ENCODE measurements at places on chromosomes 3 and 15.
A peak's percentile ranks its signal among the peaks of the same experiment; 100 is the strongest.

DNA sequence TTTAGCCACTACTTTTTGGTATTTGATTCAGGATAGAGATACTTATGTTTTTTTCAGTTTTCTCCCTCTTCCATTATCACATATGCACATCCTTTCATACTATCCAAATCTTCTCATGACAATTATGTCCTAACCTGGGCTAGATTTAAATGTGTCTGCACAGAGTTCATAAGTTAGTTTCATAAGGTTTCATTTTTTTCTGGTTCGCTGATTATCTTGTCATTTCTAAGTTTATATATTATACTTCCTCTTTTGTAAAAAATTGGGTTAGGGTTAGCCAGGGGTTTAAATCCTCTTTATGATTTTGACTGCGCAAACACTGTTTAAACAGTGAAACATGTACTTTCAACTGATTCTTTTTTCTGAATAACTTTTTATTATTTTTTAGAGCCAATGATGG lies 148.6 kb downstream of the SST start:
- no peak for DNase-seq

DNA sequence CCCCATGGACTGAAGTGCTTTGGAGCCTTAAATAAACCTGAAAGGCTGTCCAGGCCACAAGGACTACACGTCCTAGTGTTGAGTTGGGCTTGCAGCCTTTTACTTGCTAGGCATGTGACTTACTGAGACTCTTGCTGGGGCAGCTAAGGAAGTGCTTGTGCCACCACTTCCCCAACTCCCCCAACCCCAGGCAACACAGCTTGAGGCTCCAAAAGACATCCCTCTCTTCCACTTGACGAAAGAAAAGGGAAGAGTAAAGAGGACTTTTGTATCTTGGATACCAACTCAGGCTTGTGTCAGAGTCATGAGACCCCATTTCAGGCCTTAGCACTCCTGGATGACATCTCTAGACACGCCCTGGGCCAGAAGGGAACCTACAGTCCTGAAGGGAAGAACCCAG lies 109.8 kb downstream of the XRN1 start:
- DNase-seq: no peak

DNA sequence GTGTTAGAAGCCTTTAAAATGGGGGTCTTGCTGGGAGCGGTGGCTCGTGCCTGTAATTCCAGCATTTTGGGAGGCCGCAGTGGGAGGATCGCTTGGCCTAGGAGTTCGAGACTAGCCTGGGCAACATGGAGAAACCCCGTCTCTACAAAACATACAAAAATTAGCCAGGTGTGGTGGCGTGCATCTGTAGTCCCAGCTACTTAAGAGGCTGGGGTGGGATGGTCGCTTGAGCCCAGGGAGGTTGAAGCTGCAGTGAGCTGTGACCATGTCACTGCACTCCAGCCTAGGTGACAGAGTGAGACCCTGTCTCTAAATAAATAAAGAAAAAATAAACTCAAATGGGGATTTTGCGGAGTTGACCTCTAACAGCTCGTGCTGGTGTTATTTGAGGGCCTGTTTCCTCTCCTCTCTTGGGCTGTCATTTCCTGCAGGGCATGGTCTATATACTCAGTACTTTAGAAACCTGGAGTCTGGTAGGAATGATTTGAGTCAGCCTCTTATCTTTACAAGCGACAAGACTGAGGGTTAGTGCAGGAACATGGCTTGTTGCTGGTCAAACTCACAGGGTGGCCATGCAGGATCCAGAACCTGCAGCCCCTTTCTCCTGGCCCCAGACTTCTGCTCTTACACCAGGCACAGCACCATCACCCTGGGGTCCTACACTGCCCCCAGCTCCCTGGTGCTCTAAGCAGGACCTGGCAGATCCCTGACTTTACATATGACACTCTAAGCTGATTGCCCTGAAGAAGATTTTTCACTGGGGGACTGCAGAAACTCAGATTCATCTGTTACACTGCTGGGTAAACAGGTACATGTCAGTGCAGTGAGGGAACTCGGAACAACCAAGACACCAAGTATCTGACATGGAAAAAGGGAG lies 15.1 kb downstream of the EHD4 start:
- no peak for DNase-seq

DNA sequence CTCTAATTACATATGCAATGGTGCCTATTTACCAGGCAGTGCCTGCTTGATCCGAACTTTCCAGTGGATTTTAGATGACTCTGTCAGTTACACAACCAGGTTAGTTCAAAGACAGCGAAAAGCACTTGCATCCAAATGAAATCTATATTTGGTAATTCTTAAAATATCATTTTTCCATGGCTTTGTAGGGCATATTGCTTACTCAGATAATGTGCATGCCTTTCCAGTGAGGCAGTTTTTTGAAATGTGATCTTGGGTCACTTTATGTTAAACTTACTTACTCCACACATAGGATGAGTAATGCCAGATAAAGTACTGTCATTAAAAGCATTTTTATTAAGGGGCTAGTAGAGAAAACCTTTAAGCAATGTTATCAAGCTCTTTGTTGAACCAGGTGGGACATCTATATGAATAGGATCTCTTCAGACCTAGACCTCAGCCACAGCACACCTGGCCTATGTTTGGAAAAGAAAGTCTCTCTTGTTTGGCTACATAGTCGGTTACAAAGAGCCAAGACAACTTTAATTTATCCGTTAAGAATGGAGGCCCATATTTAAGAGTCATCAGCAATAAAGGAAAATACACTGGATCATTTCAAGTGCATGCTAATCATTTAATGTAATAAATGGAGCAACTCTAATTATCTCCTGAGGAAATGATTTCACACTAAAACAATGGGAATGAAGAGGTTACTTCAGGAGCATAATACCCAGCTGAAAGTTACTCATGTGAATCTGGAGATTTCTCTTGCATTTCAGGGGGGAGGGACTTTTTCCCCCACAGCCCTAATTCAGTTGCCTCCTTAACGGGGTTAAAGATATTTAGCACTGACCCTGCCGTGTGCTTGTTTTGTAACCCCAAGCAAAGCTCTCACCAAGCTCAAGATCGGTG lies 56.3 kb upstream of the TMCO5A start:
- no peak for DNase-seq

DNA sequence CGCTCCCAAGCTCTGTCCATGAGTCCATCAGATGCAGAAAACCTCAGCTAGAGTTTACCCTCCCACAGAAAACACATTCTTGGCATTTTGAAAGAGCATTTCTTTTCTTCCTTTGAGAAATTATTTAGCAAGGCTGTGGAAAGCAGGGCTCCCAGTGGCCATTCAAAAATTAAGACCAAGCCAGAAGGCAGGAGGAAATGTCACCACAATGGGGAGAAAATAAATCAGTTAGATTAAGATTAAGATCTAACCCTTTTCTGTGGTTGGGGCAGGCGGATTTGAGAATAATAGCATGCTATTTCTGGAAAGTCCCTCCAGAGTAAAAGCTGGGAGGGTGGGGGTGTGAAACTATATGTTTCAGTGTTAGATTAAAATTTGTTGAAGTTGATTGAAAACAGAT lies 20.2 kb downstream of the LRIG1 start:
- DNase-seq: no peak

DNA sequence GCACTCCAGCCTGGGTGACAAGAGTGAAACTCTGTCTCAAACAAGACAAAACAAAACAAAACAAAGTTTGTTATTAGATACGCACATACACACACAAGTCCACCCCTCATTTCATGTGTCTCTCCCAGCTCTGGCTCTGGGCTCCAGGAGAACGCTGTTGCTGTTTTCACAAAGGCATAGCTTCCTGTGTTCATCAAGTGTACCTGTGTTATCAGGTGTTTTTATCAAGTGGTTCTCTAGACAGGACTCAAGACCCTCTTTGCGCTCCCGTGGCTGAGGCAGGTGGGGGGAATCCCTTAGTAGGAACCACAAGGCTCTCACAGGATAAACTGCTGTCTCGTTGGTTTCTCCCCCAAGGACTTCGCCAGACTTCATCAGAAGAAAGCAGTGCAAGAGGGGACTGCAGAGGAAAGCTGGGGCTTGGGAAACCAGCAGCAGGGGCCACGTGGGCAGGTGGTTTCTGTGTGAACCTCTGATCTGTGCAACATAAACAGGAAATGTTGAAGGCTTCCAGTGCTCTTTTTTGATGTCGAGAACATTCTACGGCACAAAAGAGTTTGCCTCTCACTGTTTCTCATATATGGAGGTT lies 6.9 kb upstream of the PPP1R2 start:
- DNase-seq: peak; percentile 63

GRCh38 chr15:49423901-49424550 lies 984 bp downstream of the FGF7 start:
- no peak for DNase-seq

- DNase-seq: no peak
These were observed 10.3 kb downstream of the COLQ start for GRCh38 chr3:15511156-15511555.

- no peak for DNase-seq
These were observed 120.7 kb upstream of the LINGO1 start for GRCh38 chr15:77753281-77753873.

DNA sequence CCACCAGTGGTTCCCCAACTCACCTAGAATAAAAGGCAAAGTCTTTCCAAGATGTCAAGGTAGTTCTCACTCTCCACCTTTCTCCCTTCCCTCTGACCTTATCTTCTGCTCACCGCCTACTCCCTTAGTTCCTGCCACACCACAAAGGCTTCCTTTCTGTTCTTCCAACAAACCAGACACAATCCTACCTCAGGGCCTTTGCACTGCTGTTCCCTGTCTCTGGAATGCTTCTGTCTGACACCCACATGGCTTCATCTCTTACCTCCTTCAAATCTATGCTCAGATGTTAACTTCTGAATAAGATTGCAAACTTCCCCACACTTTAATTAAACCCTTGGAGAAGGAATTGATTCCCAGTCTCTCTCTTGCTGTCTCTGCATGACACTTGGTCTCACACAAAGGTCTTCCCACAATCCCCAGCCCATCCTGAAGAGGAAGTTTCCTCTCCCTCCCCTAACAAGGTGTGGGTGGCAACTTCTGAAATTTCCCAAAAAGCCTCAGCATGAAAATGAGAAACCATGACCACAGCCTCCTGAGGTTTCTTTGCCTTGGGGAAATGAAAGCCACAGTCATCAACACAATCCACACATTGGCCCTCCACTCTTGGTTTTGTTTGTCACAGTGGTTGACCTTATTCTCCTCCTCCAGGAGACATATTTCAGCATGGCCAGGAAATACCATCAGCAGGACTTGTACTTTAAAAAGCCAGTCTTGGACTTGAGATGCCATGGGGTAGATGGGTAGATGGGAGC lies 3.0 kb upstream of the RYK start:
- no peak for DNase-seq

DNA sequence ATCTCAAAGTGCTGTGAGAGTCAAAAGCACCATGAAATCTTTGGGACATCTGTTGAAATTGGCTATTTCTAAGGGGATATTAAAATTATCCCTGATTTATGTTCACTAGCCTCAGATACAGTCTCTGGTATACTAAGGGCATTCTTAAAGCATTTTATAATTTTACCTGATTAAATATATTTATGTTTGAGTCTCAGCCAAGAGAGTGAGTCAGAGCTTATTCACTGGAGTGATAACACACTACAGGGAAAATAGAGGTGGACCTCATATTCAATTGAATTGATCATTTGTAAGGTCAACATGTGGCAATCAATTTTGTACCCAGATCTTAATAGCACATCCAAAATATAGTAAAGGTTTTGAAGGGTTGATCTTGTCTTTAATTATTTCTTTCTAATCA lies 733.6 kb downstream of the EPHA3 start:
- no peak for DNase-seq

DNA sequence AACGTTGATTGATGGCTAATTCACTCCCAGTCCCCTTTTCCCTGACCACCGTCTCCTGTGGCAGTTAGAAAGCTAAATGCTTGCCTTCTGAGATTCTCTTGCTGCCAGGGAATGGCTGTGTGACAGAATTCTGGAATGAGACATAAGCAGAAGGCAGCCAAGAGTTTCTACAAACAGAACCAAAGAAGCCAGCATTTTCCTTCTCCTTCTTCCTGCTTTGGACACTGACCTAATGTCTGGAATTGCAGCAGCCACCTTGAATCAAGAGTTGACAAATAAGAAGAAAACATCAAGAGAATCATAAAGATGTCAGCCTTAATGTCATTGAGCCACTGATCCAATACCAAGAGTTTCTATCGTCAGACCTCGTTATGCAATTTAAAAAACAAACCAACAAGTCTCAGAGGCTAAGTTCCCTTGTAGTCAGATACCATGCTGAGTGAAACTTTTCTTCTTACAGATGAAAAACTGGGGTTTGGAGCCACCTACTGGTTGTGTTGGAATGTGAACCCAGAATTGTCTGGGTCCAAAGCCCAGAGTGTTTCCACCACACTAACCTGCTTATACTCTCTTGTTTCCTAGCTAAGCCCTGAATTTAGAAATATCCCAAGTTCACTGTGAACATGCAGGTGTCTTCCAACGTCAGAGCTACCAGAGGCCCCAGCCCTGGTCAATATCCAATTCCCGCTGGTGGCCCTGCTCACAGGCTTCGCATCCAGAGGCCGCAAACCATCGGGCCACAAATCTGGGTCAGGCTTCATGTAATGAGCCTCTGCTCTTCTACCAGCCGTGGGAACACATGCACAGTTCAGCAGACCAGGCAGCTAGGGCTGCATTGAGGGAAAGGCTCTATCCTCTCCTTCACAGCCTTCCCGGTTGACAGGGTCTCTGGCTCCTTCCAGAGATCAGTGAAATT lies 42.5 kb downstream of the MCF2L2 start:
- DNase-seq: no peak

GRCh38 chr3:162436826-162437225 lies 940.2 kb downstream of the OTOL1 start:
- no peak for DNase-seq

DNA sequence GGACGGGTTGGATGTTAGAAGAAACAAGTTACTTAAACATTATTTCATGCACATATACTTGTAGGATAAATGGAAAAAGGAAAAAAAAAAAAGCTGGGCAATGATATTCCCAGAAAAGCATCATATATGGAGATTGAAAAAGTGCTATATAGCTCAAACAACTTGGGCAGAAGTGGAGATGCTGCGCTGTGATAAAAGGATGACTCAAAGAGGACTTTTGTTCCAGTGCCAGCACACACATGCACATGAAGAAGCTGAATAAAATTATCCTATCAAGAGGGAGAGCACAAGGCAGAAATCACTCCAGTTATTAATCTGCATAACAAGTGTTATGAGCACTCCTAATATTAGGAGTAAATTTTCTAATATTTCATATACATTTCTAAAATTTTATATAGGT lies 30.9 kb downstream of the FRMD4B start:
- DNase-seq: no peak

GRCh38 chr3:18740631-18741583 lies 315.8 kb upstream of the SATB1 start:
- DNase-seq: peak; percentile 20

DNA sequence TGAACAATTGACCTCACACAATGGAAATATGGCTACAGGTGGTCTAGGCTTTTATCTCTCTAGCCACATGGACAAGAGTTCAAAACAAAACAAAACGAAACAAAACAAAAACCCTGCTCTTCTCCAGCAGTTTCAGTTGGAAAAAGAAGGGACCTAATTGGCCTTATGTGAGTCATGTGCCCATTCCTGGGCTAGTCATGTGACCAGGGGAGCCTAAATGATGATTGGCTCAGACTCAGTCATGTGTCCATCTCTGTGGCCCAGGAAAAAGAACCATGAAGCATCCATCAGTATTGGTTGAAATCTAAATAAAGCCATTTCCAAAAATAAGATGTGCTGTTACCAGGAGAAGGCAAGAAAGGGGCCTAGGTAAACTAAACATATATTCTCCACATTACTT lies 96.8 kb downstream of the ANXA2 start:
- DNase-seq: no peak

GRCh38 chr3:135487261-135487660 lies 478.3 kb upstream of the PPP2R3A start:
- no peak for DNase-seq
